ENCODE measurements at places on chromosomes 1 and 21. TPM values are rescaled to one million over a fixed set of nuclear protein-coding genes. Genes with fewer than 3 reads are reported as not detected.

DNA sequence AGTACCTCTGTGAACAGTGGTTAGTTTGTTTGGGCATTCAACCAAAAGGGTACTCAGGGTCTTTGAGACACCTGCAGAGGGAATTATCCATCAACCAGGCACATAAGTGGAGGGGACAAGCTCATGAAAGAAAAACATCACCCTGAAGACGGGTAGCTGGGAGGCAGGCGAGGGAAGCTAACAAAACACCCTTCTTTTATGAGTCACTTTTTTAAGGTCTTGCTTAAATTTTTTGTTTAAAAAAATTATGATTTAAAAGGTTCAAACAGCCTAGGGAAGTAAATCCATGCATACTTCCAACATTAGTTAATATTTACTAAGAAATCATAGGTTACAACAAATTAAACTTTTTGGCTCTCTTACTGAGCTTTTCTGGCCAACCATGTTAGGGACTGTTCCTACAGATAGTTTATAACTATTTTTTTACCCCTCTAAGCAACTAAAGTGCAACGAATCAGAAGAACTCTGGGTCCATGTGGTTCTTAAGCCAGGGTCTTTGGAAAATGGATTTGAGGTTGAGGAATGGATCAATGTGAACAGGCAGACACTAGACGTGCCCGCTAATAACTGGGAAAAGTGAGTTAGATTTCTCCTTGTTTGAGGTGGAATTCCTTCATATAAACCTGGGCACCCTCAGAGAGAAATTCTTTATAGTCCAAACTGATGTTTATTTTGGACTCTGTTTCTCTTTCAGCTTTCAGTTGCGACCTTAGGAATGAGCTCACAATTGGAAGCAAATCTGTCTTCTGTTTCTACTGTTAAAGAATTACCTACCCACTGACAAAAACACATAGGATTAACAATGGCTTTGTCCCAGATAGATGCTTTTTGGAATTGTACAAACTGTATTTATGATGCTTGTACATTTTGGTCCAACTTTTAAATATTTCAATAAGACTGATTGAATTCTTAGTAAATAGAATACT is 123.0 kb downstream of the LYPLAL1 start:
- DNase-seq: no peak

CCDC185 gene
- not detected for total RNA-seq

OR2T11 gene
- total RNA-seq: not detected

LAMC2 gene
- not detected for total RNA-seq

DNA sequence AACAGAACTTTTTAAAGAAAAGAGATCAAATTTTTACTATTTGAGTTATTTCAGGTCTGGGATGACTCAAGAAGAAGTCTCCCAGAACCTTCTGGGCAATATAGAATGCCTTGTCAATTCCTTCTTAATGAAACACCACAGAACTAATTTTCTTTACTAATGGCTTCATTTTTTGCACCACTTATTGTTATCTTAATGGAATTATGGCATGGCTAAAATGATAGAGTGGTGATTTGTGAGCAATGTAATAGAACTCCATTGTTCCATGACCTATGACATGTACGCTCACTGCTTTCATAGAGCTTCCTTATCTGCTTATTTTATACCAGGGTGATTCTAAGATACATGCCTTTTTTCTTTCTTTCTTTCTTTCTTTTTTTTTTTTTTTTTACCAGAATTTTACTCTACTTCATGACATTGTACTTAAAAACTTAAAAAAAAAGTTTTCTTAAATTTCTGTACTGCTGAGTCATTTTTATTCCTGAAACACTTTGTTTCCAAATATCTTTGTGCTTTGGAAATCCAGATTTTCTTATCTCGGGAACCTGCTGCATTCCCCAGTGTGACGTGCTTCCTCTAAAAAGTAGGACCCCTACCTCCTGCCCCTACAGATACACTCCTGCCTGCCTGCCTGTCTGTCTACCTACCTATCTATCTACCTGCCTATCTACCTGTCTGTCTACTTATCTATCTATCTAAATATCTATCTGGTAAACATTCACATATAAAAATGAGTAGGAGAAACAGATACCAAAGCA is 284.9 kb downstream of the PBX1 start:
- DNase-seq: no peak

- DNase-seq: no peak
Measured at GRCh38 chr21:25539606-25540005, 67.7 kb downstream of the MRPL39 start.
